HuH-7 (cell line): ENCODE measurements at places on chromosomes 1 and 21.

DNA sequence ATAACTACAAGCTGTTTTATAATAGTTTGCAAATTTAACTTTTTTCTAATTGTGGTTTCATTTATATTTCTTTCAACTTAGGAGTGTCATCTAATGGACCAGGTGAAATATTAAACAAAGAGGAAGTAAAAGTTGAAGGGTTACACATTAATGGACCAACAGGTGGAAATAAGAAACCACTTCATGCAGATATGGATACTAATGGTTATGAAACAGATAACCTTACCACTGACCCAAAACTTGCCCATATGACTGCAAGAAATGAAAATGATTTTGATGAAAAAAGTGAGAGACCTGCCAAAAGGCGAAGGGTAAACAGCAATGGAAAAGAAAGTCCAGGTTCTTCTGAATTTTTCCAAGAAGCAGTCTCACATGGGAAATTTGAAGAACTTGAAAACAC is 59.7 kb downstream of the MIER1 start:
- no peak for DNase-seq

DNA sequence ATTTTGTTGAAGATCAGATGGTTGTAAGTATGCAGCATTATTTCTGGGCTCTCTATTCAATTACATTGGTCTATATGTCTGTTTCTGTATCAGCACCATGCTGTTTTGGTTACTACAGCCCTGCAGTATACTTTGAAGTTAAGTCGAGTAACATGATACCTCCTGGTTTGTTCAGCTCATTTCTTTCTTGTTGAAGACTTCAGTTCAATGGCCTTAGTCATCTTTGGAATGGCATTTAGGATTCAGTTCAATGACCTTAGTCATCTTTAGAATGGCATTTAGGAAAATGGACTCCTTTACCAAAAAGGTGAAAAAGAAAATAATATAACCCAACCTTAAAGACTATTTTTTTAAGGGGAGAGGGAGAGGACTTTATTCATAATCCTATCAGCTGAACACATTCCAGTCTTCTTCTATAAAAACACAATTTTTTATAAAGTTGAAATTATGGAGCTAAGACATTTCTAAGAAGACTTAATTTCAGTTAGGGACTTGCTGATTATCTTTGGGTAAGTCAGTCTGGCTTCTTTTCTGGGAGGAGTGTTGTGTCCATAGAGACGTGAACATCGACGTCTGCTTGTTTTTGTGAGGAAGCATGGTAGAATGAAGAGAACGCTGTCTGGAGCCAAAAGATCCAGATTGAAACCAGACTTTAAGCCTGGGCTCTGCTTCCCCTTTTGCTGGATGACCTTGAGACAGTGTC is 48.3 kb downstream of the DDR2 start:
- DNase-seq, result no peak

GRCh38 chr1:220887520-220888416 is 8.5 kb downstream of the HLX start:
- DNase-seq, result no peak

DNA sequence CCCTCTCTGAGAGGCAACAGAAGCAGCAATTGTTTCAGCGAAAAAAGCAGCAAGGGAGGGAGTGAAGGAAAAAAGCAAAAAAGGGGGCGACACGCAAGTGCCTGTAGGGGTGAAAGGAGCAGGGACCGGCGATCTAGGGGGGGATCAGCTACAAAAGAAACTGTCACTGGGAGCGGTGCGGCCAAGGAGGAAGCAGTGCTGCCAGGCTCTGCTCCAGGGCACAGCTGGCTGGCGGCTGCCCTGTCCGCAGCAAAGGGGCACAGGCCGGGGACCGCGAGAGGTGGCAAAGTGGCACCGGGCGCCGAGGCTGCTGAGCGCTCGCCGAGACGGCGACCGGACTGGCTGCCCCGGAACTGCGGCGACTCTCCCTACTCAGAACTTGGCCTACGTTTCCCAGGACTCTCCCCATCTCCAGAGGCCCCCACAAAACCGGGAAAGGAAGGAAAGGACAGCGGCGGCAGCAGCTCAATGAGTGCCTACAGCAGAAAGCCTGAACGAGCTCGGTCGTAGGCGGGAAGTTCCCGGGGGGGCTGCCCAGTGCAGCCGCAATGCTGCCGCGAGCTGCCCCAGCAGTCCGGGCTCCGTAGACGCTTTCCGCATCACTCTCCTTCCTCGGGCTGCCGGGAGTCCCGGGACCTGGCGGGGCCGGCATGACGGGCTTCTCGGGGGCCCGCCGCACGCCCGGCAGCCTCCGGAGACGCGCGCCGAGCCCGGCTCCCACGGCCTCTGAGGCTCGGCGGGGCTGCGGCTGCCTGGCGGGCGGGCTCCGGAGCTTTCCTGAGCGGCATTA is 1.0 kb upstream of the CDKN2C start:
- DNase-seq, result peak; percentile 22

- DNase-seq, result no peak
Measured at GRCh38 chr1:111503585-111504060, at the start of the genes ADORA3 and TMIGD3. TSS of gene ADORA3 (minus strand) at chr1:111503633. CDS start at chr1:111503354, 279 bp downstream. TSS of gene TMIGD3 (minus strand) at chr1:111503633. CDS start at chr1:111503354, 279 bp downstream.

DNA sequence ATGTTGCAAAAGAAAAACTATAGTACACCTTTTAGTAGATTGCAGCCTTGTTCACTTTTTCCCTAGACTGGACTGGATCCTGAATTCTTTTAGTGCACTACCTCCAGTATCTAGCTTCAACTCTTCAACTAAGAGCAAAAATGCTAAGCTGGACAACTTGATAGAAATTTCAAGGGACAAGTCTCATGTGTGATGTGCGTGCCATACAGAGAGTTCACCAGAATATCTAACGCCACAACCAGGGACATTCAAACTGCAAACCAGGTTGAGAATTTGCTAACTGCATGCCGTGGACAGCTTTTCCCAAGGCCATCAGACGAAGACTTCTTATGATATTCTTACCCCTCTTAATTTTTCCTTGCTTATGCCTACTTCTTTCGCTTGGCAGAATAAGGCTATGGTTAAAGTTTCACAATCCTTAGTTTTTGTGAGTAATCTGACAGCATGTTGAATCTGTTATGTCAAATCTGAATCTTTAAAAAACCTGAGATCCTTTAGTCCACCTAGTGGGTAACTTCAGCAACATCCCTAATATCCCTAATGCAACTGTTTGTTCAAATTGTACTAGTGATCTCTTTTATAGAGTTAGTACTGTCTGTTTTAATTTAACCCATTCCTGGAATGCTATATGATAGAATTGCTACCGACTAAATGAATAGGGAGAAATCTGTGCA is 66.4 kb downstream of the DDAH1 start:
- no peak for DNase-seq

DNA sequence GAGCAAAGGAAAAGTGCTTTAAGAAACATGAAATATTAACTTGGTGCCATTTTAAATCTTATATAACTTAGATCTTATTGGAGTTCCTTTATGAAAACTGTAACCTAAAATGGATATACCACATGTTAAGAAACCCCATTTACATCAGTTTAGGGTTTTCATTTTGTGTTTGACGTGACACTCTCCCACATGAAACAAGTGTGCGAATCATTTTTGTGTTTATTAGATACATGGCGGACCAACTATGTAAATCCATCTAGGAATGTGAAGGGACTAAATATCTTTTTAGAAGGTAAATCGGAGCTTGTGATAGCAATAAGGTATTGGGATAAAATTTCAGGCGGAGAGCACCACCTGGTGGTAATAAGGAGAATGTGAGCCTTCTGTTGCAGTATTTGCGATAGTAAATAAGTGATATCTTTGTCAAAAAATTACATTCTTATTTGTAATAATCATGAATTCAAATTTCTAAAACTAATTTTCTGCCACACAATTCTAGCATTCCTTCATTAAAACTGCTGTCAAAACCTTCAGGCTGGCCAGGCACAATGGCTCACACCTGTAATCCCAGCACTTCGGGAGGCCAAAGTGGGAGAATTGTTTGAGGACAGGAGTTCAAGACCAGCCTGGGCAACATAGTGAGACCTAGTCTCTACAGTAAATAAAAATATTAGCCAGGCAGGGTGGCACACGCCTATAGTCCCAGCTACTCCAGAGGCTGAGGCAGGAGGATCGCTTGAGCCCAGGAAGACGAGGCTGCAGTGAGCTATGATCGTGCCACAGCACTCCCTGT is 31.3 kb downstream of the SMAP2 start:
- no peak for DNase-seq

DNA sequence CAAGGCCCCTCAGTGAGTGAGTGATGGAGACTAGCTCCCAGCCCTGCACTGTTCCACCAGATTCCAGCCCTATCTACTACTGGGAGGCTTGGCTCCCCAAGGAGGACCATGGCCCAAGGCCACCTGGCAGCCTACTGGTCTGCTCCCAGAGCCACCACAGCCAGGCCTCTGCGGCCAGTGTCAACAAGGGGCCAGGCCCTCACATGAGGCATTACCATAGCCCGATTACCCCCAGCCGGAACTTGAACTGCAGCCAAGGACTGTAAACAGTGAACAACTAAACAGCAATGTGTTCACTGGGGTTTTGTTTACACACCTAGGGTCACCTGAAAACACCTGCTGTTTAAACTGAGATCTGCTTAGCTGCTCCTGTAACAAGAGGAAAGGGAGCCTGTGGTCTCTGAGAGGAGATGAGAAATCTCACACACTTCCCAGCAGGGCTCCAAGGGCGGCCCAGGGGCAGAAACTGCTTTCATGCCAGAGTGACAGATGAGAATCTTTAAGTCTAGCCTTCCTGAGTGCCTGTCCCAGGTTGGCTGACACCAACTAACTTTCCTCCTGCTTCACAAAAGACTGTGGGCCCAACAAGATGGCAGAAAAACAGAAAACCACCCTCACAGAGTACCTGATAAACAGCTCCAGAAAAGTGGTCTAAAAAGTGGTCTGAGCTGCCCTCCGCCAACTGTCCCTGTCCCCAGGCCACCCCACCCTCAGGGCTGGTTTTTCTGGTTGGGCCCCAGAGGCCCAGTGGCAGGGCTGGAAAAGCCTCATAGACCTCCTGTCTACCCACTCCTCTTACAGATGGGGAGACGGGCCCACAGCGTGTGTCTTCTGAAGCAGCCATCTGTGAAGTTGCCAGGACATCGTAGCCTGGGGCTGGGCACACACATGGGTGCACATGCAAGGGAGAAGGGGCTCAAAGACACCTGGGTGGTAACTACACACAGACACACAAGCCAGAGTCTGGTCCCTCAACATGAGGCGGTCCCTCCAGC is 28.8 kb downstream of the MEF2D start:
- peak; percentile 93 for DNase-seq

- no peak for DNase-seq
Measured at GRCh38 chr1:243459059-243459458, 203.2 kb downstream of the SDCCAG8 start.

DNA sequence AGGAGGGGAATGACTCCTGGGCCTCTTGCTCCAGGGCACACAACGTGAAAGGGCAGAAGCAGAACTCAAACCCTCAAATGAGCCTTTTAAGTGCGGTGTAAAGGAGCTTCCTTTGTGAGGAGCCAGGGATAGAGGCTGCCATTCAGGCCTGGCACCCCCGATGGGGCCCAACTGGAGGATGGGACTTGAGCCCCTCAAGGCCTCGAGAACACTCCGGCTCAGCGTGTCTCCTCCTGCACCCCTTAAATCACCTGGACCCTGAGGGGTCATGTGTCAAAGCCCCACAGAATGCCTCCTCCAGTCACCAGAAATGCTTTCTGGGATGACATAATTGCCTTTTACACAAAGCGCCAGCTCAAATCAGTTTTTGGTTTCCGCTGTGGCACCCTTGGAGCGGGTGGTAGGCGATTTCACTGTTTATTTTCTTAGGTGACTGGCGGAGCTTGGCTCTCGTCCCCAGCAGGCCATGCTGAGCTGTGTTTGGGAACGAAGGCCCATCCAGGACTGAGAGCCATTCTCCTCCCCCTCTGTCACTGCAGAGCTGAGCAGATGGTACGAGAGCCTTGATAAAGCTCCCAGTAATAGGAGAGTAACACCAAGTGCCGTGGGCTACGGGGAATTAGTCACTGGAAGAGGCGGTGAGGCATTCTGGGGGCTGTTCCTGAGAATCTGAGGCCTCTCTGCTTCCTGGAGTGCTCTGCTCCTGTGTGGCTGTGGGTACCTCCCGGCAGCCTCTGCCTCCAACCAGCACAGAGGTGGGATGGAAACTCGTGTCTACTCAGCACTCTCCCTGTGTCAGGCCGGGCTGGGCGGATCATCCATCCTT is 163.0 kb downstream of the GRIK3 start:
- DNase-seq, result no peak

- DNase-seq, result no peak
Measured at GRCh38 chr1:200479816-200480215, 70.0 kb upstream of the ZNF281 start.

GRCh38 chr1:204340081-204340889 is 19.4 kb downstream of the PLEKHA6 start:
- DNase-seq, result no peak

DNA sequence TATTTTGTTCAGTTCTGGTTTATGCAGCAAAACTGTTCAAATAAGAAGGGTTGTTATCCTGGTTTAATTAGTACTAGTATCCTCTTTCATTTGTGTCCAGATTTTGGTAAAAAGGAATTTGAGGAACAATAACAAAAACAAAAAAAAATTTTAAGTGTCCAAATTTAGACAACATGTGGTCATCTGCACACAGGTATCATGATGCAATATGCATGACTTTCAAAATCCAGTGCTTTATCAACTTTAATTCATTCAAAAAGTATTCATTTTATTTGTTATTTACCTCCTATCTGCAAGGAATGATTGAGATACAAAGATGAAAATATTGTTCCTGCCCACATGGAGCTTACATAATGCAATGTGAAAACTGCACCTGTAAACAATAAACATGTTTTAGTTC is 16.7 kb upstream of the MAGI3 start:
- DNase-seq, result no peak

- no peak for DNase-seq
Measured at GRCh38 chr1:183694755-183695154, 41.6 kb upstream of the APOBEC4 start.

GRCh38 chr1:15173863-15174614 is 20.5 kb downstream of the TMEM51 start:
- no peak for DNase-seq

DNA sequence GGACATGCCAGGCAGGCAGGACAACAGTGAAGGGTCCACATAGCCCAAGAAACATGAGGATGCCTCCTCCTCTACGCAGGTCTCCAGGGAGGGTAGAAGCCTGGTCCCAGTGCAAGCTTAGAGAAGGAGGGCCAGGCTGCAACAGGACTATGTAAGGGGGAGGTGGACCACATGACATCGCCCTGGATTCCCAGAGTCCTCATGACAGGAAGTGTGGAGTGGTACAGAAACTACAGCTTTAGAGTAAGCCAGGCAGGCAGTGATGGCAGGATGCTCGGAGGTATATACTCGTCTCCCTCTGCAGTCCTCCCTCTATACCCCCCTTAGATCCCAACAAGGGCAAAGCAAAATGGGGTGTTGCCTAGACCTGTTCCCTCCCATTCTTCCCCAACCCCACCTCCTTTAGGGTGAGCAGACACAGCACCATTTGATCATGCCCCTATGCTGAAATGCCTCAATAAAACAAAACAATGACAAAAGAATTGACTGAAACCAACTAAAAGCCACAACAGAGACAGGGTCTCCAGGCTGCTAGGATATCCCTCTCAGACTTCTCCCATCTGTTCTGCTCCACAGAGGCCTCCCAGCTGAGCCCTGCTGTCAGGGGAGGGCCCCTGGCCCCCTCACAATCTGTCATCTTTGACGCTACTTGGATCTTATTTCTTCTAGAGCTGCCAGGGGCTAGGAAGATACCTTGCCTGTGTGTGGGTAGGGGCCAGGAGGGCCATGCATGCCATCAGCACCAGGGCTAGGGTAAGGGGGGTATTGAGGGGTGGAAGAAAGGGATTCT is 13.1 kb downstream of the FAM78B start:
- DNase-seq, result no peak
